Articular chondrocyte of knee joint (primary cell): ENCODE measurements at places on chromosomes 16 and 17. TPM values are rescaled to one million over a fixed set of nuclear protein-coding genes. Genes with fewer than 3 reads are reported as not detected.

C16orf54 gene
- total RNA-seq = not detected in 2 replicates

NRN1L gene
- total RNA-seq = 0.32 TPM in 1 of 2 replicates, not detected in the other

TNFRSF13B gene
- not detected in 2 replicates for total RNA-seq

SLC5A2 gene
- not detected in 2 replicates for total RNA-seq

KRTAP9-4 gene
- total RNA-seq = not detected in 2 replicates

MAPK8IP3 gene
- total RNA-seq = 33.2 and 35.8 TPM in 2 replicates

CIAO3 gene
- total RNA-seq = 19.5 and 26.3 TPM in 2 replicates
